Effector memory CD8-positive, alpha-beta T cell (primary cell): ENCODE measurements at places on chromosomes 7 and 10.

DNA sequence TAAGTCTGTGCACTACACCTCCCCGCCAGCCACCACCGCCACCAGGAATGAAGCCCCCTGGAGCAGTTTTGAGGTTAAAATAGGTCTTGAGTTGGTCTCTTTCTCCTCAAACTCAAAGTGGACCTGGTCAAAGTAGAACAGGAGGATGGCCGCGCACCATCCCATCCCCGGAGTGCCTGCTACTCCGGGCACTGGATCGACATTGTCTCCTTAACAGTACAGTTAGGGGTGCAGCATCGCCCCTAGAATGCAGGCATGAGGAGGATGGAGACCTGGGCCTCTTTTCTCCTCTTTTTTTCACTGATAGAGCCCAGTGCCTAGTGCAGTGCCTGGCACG lies 145.5 kb downstream of the SLIT1 start:
- DNase-seq: no peak

DNA sequence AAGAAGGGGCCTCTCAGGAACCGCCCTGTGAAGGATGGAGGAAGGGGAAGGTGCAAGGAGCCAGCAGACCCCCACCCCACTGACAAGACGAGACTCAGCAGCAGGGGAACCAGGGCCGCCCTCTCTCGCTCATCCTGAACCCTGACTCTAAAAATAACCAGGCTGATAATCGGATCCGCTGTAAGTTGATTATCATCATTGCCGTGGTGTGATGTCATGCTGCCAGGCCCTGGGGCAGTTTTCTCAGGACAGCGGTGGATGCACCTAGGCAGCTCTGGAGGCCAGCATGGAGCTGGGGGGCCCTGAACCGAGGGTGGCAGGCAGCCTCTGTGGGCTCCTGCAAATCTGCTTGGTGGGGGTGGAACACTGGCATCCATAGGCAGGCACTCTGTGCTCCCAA lies 7.9 kb downstream of the RET start:
- DNase-seq: no peak

- no peak for DNase-seq
Observed at GRCh38 chr10:119693262-119693957, 32.4 kb upstream of the INPP5F start.

DNA sequence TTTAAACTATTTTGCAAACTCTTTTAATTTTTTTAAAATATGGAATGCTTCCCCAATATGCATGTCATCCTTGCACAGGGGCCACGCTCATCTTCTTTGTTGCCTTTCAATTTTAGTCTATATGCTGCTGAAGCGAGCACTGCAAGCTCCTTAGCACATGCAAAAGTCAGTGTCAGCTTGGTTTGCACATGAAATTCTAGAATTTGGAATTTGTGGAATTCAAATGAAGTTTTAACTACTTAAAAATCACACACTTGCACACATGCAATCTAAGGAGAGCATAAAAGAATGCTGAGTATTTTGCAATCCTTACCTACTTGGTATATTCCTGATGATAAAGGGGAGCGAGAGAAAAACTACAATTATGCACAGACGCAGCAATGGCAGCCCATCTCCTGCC lies 78.3 kb upstream of the ATP6V0A4 start:
- DNase-seq: no peak

DNA sequence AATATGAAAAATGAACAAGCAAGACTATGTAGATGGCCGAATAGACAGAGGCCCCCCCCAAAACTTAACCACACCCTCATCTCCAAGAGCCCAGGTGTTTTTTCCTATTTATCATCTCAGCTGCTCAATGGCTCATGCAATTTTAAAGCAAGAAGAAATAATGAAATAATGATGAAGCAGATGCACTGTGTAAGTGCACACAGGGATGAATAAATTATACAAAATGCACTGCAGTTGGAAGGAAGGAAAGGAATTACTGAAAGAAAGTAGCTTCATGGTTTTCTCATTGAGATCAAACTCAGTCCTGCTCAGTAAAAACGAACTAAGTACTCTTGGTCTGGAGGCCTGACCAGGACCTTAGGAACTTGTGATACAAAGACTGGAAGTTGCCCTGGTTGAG lies 810.1 kb downstream of the NRG3 start:
- DNase-seq: no peak

- no peak for DNase-seq
Observed at GRCh38 chr10:101139421-101139911, 8.4 kb downstream of the TLX1 start.

GRCh38 chr7:3771906-3772305 lies 470.9 kb downstream of the SDK1 start:
- no peak for DNase-seq

GRCh38 chr10:102900006-102900405 lies 18.1 kb upstream of the CNNM2 start:
- no peak for DNase-seq

DNA sequence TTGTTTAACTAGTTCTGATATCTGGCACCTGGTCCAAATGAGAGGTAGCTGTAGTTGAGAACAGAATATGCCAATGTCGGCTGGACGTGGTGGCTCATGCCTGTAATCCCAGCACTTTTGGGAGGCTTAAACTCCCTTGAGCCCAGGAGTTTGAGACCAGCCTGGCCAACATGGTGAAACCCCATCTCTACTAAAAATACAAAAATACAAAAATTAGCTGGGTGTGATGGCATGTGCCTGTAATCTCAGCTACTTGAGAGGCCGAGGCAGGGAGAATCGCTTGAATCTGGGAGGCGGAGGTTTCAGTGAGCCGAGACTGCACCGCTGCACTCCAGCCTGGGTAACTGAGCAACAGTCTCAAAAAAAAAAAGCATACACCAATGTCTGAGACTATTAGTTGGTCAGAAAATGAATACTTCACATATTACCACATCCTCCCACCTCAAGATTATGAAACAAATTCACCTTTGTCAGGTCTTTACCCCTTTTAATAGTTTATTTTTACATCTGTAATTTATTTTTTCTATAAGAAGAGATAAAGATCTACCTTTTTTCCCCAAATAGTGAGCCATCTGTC lies 38.8 kb downstream of the EPC1 start:
- no peak for DNase-seq

DNA sequence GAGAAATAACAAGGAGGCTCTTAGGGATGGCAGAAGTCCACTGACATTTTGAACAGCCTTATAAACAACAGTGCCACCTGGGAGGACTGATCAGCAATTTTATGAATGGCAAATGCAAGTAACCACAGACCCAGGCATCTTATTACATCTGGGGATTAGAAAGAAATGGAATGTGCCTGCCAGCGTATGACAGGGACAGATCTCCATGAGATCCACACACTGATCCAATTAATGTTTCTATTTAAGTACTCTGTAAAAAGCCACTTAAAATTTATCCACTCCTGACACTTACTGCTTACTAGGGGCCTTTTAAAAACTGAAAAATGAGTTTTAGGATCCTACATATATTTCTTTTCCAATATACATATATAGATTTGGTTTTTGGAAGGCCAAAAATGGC lies 28.6 kb downstream of the PARD3 start:
- DNase-seq: no peak

- DNase-seq: no peak
Observed at GRCh38 chr10:103921750-103922195, 3.8 kb upstream of the STN1 start.

GRCh38 chr10:102652170-102652916 lies 8.1 kb downstream of the TRIM8 start:
- no peak for DNase-seq

GRCh38 chr10:112265745-112266144 lies 17.5 kb upstream of the TECTB start:
- DNase-seq: no peak

GRCh38 chr7:120114626-120115025 lies 158.3 kb upstream of the KCND2 start:
- no peak for DNase-seq

- no peak for DNase-seq
Observed at GRCh38 chr7:47282790-47283496, 299.0 kb downstream of the TNS3 start.

GRCh38 chr7:73526896-73527821 lies 5.1 kb upstream of the BAZ1B start:
- DNase-seq: no peak

DNA sequence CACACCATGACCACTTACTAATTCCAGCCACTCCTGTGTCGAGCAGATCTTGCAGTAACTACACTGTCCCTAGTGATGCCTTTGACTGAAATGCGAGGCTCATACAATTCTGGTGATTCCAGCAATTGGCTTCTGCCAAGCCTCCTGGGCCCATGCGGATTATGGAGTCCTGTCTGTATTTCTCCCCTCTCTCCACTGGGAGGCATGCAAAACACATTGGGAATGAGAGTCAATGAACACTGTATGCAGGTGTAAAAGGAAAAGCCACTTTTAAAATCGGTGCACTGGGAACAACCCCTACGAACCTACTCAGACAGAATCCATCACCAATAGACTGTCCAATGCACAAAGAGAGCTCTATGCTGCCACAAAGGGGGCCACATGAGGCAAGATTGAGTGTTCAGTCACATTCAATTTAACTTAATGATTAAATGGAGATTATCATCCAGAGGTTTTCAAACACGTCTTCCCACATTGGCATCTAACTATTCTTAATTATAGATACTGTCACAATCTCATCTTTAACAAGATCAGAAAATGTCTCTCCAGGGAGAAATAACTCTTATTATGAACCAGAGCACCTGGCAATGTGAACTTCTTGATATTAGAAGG lies 550.6 kb downstream of the GLRX3 start:
- no peak for DNase-seq

GRCh38 chr10:86599729-86600128 lies 54.6 kb upstream of the OPN4 start:
- no peak for DNase-seq

- DNase-seq: no peak
Observed at GRCh38 chr7:135575296-135575695, 17.6 kb downstream of the NUP205 start.

DNA sequence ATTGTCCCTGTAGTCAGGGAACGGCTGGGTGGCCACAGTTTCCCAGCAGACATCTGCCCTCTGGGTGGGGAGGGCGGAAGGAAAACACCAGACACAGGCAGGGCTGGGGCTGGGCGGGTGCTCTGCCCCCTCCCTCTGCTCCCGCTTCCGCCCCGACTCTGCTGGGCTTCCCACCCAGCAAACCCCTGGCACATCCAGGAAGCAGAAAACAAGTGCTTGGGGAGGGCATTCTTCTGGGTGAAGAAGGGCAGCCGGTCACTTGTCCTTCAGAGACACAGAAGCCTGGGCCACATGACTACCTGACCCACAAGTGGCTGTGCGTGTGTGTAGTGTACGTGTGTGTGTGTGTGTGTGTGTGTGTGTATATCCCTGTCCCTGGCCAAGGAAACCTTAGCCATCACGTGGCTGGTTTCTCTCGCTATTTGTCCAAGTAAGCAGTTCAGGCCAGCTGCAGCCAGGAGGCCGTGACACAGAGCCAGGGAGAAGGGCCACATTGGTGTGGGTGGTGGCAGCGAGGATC lies 77.9 kb downstream of the ZMIZ1 start:
- no peak for DNase-seq

- DNase-seq: no peak
Observed at GRCh38 chr7:114653364-114654088, 238.9 kb downstream of the FOXP2 start.

GRCh38 chr10:108362961-108363360 lies 1198.5 kb upstream of the SORCS1 start:
- DNase-seq: no peak

DNA sequence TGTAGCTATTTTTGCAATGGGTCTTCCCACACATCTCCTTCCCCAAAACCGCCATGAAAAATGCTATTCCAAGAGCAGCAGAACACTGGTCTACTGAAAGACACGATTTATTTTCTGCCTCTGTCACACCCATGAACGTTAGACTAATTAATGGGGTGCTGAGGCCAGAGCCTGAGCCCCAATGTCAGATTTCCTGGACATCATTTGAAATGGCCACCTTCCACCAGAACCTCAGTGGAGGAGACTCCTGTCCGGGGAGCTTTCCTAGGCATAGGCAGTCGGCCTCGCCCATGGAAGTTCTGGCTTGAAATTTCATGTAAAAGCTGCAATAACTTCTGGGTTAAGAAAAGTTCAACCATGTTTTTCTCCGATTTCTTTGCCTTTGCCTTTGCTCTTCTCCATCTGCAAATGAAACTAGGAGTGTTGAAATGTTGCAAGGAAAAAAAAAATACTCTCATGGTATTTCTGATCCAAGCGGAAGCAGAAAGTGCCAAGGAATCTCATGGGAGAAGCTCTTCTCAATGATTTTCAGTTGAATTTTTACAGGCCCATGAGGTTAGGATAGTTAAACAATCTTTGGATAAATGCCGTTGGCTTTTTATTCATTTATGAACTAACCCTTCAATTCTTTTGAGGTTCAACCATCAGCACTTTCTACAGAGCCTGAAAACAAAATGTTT lies 570.8 kb upstream of the MGMT start:
- no peak for DNase-seq

GRCh38 chr10:44089671-44090070 lies 295.2 kb downstream of the CXCL12 start:
- no peak for DNase-seq

DNA sequence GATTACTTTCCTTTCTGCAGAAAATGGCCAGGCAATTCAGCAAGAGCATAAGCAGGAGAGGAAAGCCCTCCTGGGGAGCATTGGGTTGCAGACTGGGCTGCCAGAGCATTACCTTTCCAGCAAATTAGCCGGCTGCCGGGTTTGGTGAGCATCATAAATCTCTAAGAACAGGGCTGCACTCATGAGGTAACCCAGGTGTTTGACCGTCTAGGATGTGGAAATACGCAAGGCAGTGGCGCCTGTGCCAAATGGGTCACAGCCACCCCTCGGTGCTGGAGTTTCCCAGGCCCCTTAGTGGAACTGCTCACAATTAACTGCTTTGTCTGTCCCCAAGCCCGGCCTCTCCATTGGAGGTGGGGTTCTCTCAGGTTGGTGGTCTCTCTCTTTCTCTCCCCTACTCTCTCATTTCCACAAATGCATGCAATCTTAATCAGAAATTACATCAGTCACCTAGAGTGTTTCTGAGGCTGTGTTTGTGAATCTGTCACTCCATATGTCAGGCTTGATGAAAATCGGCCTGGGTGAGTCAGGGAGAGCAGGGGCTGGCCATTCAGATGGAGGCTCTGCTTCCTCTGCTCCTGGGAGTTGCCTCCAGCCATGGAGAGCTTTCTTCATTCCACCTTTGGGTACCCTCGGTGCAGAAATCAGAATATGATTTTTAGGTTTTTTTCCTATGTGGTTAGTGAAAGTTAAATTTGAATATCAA lies 26.7 kb downstream of the PTN start:
- DNase-seq: no peak

DNA sequence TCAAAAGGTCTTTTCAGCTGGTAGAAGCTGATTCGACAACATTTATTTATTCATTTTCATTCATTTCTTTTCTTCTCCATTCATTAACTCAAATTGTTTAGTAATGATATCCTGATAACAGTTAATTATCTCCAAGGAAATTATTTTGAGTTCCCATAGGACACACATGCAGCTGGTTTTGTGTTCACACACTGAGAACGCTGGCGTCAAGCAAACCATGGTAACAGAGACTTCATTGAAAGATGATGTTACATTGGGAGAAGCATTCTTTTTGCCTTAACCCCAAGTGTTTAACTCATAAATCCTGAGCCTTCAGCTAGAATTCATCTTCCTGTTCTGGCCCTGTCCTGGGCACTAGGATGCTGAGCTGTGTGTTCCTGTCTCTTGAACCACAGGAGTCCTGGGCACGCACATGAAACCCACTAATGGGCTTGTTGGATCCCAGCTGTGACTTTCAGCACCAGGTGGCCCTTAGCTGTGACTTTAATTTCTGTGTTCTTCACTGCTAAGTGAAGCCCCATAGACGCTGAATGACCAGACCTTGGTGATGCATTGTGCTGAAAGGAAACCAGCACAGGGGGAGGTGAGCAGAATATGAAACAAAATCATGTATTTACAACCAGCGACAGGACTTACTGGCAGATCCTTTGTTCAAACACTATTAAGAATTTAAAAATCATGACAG lies 121.5 kb upstream of the PRSS58 start:
- no peak for DNase-seq

- DNase-seq: no peak
Observed at GRCh38 chr7:156661637-156662036, 21.1 kb downstream of the RNF32 start.
